ENCODE measurements at places on chromosomes 3 and 15.

GRCh38 chr15:96088650-96089049 lies 241.8 kb upstream of the NR2F2 start:
- DNase-seq = no peak

DNA sequence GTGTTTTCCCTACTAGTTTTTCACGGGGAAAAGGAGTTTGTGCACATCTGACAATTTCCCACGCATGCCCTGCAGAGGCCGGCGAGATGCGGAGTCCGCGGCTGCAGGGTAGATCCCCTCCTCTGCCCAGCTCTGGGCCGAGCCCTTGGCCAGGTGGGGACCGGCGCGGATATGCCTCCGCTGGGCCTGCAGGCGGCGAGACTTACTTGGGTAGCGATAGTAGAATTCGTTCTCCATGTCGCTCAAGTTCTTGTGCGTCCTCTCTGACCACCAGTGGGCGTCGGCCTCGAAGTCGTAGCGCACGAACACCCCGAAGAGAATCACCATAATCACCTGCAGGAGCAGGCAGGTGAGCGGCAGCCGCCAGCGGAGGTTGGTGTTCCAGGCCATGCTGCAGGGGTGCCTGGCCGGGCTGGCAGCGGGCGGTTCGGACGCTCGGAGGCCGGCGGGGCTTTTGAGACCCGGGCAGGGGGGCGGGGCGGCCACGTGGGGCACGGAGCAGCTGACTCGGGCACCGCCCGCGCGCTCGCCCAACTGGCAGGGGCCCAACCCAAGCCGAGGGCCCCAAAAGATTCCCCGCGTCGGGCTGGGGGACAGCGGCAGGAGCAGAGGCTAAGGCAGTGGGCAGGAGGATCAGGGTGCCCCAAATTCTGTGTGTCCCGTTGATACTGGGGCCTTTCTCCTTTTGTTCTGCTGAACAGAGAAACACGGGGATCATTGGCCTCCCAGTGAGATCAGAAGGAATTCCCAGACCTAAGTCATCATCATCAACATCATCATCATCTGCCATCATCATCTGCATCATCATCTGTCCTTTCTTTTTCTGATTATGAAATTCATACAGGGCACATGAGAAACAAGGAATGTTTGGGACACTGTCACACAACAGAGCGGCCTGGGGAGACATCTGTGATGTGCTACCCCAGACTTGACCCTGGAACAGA lies at the start of gene RHCG:
TSS of gene RHCG (minus strand) at position 429 of the 944 bp plus-strand sequence. CDS start at position 390, 39 bp downstream.
- peak; percentile 60 for DNase-seq

DNA sequence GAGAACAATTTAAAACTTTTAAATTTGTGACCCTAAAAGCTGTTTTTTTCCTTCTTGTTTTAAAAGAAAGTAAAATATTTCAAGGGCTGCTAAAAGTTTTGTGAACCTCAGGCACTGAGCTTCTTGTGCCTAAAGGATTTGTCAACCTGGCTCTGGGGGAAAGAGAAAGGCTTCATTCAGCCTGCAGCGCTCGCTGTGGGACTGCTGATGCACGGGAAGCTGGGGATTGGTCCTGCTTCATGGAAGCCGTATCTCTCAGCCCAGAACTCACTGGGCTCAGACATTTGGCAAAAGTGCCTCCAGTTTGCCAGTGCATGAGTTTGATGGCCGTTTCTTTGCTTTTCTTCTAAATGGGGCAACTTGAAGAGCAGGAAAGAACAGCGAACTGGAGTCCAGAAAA lies 30.8 kb downstream of the TPRG1 start:
- DNase-seq = no peak

DNA sequence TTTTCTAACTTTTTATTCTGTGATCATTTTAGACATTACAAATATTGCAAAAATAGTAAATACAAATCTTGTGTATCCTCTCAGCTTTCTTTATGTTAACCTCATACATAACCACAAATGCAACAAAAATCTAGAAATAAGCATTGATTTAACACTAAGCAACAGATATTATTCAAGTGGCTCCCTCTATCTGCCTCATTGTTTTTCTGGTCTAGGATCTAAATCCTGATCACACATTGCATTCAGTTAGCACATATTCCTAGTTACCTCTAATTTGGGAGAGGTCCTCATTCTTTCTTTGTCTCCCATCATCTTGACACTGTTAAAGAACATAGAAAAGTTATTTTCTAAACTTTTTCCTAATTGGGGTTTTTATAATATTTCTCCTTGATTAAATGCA lies 1126.0 kb downstream of the ROBO2 start:
- no peak for DNase-seq

DNA sequence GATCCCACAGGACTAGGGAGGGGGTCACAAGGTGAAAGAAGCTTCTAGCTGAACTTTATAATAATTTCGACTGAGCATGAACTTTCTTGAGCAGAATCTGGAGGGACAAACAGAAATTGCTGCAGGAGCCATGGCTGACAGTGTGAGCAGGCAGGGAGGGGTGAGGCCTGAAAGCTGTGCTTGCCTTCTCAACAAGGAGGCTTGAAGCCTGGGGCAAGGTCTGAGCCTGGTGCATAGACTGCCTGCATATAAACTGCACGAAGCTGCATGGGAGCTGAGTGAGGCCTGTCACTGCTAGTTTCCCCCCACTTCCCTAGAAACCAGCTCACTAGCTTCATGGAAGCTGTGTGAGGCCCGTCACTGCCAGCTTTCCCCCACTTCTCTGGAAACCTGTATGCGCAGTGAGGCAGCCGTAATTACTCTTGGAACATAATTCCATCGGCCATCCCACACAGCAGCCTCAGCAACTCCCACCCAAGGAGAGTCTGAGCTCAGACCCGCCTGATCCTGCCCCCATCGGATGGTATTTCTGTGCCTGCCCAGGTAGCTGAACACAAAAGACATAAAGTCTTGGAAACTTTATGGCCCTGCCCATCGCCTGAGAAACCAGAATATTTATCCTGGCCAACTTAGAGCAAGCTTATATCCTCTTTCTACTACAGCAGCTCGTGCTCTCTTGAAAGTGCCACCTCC lies 136.5 kb downstream of the PLCH1 start:
- DNase-seq = no peak

GRCh38 chr15:58330741-58331559 lies 100.8 kb upstream of the LIPC start:
- DNase-seq = no peak

DNA sequence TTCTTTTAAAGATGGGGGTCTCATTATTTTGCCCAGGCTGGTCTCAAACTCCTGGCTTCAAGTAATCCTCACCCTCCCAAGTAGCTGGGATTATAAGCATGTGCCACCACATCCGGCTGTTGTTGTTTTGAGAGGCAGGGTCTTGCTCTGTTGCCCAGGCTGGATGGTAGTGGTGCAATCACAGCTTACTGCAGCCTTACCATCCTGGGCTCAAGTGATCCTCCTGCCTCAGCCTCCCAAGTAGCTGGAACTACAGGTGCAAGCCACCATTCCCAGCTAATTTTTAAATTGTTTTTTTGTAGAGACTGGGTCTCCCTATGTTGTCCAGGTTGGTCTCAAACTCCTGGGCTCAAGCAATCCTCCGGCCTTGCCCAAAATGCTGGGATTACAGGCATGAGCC lies 105.5 kb downstream of the SENP2 start:
- DNase-seq = no peak

DNA sequence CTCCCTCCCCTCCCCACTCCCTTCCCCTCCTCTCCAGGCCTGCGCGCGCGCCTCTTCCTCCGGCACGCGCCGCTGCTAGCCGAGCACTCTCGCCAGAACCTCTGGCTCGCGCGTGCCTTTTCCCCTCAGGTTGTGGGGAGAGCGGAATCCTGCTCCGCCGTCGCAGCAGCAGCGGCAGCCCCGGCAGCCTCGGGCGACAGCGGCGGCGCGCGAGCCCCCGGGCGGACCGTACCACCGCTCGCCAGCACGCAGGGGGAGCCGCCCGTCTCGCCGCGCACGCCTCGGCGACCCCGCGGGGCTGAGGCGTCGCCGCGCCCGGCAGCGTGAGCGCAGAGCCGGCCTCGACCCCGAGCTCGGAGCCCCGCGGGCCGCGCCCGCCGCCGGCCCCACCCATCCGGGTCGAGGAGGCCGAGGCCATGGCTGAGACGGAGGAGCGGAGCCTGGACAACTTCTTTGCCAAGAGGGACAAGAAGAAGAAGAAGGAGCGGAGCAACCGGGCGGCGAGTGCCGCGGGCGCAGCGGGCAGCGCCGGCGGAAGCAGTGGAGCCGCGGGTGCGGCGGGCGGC lies at the start of gene CDV3:
TSS of gene CDV3 (plus strand) at position 58 of the 566 bp plus-strand sequence. CDS start at position 417, 359 bp downstream.
- DNase-seq = no peak

DNA sequence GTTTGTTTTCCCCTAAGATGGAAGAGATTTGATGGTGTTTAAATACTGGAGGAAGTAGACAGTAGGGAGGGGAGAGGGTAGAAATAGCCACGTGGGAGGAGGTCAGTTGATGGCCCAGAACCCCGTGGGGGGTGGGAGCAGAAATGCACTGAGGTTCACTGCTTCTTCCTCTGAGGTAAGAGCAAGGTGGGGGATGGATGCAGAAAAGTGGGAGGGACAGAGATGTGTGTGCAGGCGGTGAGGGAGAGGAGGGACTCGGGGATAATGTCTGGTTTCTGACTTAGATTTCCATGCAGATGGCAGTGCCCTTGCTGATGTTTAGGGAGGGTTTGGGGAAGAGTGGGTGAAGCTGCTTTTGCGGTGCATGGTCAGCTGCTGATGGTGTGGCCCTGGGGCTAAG lies 102.9 kb downstream of the ARNT2 start:
- DNase-seq = no peak

GRCh38 chr3:80307844-80308243 lies 540.0 kb upstream of the ROBO1 start:
- no peak for DNase-seq

DNA sequence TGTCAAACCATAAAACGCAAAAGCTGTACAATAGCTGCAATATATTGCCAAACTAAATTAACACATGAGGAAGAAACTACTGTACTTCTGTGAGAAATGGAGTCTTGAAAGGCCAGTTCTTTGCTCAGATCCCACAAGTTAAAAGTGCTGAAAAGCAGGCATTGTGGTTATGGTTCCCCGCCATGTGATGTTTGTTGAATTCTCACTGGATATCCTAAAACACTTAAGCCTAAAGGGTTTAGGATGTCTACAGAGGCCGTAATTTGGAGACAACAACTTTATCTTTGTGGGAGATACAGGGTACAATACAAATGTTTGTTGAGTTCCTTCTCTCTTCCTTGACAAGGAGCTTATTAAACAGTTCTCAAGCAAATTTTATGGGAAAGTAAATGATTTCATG lies 53.2 kb downstream of the TMEM212 start:
- DNase-seq = no peak

GRCh38 chr3:109731639-109732473 lies 394.5 kb upstream of the DPPA4 start:
- peak; percentile 26 for DNase-seq

GRCh38 chr15:96395687-96396086 lies 65.2 kb downstream of the NR2F2 start:
- no peak for DNase-seq

DNA sequence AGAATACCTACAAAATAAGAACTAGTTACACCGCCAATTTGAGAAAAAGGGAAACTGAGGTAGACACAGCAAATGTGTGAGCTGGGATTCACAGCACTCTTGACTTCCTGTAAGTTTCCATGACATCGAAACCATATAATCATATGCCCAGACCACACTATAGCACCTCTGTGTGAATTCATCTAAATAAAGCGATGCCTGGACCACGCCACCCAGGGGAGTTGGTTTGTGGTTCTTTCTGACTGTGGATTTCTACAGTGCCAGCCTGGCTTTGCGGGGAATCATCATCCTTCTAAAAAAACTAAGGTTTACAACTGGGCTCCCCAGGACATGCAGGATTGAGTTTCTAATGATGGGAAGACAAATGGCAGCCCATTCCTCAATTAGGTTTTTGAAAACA lies 23.5 kb upstream of the CA12 start:
- no peak for DNase-seq

GRCh38 chr3:125185805-125186204 lies 26.7 kb downstream of the SLC12A8 start:
- DNase-seq = no peak

DNA sequence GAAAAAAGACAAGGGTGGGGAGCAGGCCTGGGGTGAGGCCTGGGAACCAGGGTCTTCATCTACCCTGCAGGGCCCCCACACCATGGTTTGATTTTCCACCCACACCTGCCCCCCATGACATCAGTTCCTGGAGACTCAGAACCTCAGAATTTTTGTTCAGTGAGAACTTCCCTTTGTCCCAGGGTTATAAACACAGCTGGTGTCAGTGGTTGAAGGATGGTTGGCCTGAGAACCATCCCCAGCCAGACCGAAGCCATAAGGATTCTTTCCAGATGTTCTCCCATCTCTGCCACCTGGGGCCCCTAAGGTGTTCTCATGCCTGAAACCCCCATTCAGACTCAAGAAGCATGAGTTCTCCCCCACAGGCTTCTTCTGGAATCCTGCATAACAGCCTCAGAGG lies 16.6 kb downstream of the CCDC33 start:
- DNase-seq = no peak

DNA sequence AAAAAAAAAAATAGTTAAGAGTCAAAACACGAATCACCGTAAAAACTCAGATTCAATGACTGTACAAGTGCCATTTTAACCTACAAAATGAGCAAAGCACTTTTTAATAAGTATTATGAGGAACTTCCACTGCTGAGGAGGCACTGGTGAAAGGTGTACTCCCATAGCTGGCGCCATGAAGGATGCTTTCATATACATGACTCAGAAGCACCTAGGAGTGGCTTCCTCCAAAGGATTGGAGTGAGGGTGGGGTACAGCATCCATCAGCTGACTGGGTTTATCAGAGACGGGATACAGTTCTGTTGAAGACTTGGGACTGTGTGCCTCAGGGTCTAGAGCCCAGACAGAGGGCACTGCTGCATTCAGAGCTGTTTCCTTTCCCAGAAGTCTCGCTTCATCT lies 60.9 kb upstream of the MEX3B start:
- DNase-seq = no peak

DNA sequence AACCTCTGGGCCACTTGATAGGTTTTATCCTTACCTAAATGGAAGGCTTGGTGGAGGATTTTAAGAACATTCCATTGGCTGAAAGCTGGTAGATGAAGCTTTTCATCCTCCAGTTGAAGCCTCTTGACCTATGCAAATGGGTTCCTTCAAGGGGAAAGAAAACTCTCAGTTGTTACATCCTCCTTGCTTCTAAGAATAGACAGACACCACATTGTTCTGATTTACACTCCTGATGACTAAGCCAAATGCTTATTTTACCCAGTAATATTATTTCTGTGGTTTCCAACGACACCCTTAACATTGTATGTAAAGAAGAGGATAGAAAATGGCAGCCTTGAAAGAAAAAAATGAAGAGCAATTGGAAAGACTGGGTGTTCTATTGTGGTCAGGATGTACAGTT lies 480.5 kb downstream of the OTOL1 start:
- DNase-seq = no peak

- no peak for DNase-seq
These were observed 82.7 kb downstream of the ALCAM start for GRCh38 chr3:105449414-105449813.

- no peak for DNase-seq
These were observed 97.1 kb downstream of the TMEM108 start for GRCh38 chr3:133135306-133135705.

DNA sequence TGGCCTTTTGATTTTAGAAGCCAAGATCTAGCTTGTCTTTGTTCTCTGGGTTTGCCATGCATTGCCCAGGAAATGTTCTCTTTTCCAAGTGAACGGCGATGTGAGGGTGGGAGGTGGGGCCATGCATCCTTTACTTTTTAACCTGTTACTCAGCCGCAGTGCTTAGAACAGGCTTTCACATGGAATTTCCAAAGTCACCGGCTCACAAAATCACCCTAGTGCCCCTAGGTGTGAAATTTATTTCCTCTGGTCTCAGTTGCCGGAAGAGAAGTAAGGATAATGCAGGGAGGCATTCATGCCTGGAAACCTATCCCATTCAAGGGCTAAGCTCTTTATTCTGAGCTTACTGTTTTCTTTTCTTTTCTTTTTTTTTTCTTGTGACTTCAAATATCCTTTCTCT lies 93.2 kb downstream of the CACNA2D3 start:
- DNase-seq = no peak
